ENCODE measurements at places on chromosomes 7 and 10.

GRCh38 chr7:99011341-99011705 is 132.6 kb downstream of the SMURF1 start:
- DNase-seq, result no peak

GRCh38 chr10:80669485-80669884 is 131.8 kb downstream of the SH2D4B start:
- DNase-seq, result no peak

GRCh38 chr7:134787064-134787463 is 7.6 kb downstream of the CALD1 start:
- no peak for DNase-seq

- no peak for DNase-seq
Observed at GRCh38 chr10:121085367-121085766, 234.2 kb downstream of the WDR11 start.

DNA sequence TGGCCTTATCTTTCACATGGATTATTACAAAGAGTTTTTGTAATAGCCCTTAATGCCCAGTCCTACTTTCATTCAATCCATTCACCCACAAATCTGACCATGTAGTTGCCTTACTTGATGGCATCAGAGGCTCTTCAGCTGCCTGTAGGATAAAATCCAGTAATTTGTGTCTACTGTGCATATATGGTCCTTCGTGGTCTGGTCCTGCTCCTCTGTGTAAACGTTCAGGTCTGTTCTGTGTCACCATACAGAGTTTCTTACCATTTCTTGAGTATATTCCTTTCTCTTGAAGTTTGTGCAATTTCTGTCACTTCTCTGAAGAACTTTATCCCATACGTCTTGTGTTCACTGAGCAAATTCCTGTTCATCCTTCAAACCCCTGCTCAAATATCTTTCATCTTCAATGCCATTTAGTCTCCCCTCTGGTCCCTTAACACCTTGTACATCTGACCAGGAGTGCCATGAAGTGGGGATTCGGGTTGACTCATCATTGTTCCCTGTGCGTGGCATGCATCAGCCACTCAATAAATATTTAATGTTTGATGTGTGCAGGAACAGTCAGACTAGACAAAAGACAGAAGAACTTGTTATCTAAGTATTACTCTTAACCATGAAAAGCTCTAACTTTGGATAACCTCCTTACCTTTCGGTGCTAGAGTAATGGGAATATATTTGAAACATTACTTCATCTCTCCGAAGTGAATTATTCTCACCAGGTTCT is 98.6 kb upstream of the RPA3 start:
- DNase-seq, result no peak

GRCh38 chr7:143255564-143255963 is 7.7 kb upstream of the GSTK1 start:
- DNase-seq, result no peak

DNA sequence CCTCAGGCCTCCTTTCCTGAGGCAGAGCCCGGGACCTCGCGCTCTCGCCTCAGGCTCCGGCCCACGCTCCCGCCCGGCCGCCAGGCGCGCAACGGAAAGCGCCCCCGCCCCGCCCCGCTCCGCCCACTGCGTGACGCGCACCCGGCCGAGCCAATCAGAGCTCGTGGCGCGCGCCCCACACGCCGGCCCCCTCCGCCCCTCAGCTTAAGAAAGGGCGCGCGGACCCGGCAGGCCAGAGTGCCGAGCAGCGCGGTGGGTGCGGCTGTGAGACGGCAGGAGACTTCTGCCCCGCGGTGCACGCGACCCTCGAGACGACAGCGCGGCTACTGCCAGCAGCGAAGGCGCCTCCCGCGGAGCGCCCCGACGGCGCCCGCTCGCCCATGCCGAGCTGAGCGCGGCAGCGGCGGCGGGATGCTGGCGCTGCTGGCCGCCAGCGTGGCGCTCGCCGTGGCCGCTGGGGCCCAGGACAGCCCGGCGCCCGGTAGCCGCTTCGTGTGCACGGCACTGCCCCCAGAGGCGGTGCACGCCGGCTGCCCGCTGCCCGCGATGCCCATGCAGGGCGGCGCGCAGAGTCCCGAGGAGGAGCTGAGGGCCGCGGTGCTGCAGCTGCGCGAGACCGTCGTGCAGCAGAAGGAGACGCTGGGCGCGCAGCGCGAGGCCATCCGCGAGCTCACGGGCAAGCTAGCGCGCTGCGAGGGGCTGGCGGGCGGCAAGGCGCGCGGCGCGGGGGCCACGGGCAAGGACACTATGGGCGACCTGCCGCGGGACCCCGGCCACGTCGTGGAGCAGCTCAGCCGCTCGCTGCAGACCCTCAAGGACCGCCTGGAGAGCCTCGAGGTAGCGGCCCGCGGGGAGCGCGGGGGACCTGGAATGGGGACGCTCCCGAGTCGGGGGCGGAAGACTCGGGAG is at the start of gene NPTX2:
Gene NPTX2 (plus strand): TSS at position 235 of the 909 bp plus-strand sequence. CDS start 177 bp downstream, at position 412.
- DNase-seq, result no peak
